ENCODE measurements at places on chromosomes 13 and 19. TPM values are rescaled to one million over a fixed set of nuclear protein-coding genes. Genes with fewer than 3 reads are reported as not detected.

IGFL2 gene
- 0.27 TPM for total RNA-seq

GRCh38 chr13:38687246-38688229 is 661 bp downstream of the FREM2 start:
- DNase-seq, result no peak

- DNase-seq, result no peak
Observed at GRCh38 chr13:66367356-66367755, 862.8 kb downstream of the PCDH9 start.

FSD1 gene
- 0.18 TPM for total RNA-seq

SMIM44 gene
- not detected for total RNA-seq

PSG3 gene
- total RNA-seq, result not detected

GRCh38 chr19:21694171-21694906 is 73.0 kb downstream of the ZNF100 start:
- peak; percentile 68 for DNase-seq

DNA sequence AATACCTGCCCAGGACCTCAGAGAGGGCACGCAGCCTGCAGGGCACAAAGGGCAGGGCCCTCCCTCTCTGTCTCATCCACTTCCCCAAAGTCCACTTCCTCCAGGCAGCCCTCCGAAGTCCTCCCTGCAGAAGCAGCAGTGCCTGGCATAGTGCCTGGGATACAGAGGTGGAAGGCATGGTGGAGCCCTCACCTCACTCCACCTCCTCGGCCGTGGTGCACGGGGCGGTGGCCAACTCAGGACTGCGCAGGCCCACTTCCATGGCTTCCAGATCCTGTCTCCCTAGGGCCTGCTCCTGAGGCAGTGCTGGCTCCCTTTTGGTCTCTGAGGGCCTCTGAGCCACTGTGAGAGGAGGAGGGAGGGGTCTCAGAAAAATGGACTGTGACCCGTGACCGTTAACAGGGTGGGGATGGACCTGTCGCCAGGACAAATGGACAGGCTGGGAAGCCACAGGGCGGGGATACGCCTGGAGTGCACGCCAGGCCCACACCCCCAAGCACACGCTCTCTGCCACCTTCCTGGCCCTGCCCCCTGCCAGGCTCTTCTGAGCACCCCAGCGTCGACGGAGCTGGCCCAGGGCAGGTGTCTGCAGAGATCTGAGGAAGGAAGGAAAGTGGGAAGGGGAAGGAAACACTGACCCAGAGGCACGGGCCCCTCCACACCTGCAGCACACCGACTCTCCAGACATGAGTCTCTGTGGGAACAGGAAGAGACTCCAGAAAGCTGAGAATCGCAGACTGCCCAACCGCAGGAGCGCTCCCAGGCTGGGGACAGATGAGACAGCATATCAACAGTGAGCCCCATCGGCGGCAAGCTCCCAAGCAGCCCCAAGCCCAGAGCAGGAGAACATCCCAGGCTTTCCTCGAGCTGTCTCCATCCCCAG is 8.4 kb downstream of the REXO1 start:
- no peak for DNase-seq

GRCh38 chr13:44309794-44310757 is 63.5 kb upstream of the SERP2 start:
- DNase-seq, result no peak

DNA sequence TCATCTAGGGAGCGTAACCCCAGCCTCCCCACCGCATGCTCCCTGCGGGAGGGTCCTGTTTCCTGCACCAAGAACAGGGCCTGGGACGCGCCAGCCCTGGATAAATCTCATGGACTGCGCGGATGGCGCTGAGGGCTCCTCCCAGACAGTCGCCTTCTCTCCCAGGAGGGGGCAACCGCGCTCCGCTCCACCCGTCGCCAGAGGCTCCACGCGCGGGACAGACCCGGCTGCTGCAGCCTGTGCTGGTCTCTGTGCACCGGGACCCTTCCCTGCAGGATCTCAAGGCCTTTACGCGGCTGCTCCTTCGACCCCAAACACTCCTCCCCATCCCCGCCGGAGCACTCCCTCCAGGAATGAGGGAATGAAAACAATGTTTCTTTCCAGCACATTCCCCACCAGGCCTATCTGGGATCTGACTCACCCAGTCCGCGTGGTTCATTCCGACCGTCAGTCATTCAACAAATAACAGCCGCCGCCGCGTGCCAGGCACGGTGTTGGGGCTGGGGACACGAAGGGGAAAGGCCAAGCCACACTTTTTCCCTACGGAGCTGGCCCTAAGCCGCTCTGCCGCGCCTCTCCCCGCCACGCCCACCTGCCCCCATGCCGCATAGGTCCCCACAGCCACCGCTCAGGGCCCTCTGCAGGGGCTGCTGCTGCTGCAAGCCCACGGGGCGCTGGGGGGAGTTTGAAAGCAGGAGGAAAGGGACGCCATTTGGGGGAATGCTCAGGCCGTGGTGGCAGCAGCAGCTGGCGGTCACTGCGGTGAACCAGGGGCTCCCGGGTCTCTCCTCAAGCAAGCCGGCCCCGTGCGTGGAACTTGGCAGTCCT is 6.0 kb downstream of the PNMA8B start:
- DNase-seq, result peak; percentile 69

DNA sequence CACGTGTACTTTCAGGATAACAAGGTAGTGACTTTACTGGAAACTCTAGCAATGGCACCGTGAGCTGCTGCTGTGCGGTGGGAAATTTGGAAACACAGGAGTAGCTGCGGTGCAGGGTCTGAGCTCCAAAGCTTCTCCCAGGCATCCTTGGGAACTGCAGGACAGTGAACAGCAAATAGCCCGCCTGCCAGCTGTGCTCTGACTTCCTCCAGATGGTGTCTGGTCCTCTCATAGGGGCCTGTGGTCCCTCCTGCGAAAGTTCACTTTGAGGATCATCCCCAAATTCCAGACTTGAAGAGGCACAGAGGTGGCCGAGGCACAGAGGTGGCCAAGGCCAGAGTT is 287.3 kb upstream of the MAB21L1 start:
- no peak for DNase-seq

DNA sequence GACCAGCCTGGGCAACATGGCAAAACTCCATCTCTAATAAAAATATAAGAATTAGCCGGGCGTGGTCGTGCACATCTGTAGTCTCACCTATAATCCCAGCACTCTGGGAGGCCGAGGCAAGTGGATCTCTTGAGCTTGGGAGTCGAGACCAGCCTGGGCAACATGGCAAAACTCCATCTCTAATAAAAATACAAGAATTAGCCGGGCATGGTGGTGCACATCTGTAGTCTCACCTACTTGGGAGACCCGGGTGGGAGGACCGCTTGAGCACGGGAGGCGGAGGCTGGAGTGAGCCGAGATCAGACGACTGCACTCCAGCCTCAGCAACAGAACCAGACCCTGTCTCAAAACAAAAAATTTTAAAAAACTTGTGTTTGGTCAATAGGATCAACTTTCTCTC is 7.7 kb downstream of the SLC25A30 start:
- no peak for DNase-seq

DNA sequence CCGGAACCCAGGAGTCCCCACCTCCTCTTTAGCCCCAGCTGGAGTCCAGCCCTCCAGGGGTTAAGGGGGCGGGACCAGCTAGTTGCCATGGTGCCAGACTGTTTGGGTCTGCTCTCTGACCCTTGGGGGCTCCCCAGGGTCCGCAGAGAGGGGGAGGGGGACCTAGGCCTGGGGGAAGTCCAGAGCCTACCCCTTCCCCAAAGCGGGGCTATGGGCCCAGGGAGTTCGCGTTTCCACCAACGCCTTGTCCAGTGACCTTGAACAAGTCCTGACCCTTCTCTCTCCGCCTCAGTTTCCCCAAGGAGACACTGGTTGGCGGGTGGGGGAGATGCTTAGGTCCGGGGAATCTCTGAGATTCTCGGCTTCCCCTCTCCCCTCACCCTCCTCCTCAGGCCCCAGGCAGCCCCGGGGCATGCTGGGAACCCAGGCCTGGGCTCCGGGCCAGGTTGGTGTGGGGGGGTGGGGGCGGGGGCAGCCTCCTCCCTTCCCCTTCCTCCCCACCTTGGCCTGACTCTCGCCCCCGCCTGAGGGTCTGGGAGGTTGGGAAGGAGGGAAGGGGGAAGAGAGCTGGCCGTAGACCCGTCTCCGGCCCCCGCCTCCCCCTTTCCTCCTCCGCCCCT is 2.6 kb upstream of the SPACA6 start:
- DNase-seq, result peak; percentile 89

DNA sequence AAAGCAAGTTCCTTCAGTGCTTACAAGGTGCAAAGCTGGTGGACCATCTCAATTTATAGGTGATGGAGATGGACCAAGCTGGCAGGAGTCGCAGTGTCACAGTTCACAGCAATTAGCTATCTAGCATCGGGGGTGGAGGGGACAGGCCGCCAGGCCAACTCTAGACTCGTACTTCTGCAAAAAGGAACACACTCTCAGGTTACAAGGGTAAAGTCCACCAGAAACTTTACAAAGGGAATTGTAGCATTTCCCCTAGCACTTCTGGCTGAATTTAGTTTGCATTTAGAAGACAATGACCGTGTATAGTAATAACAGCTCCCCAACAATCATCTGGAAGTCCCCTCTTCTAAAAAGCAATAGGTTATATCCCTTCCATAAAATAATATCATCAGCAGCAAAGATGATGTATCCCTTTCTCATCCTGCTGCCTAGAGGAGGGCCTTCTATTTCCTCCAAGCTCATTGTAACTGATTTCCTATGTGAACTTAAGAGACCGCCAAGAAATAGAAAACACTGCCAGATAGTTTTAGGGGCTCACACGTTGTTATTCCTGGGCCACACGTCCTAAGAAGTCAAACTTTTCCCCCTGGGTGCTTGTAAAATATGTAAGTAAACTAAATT is 8.5 kb upstream of the DOCK9 start:
- DNase-seq, result no peak

DNA sequence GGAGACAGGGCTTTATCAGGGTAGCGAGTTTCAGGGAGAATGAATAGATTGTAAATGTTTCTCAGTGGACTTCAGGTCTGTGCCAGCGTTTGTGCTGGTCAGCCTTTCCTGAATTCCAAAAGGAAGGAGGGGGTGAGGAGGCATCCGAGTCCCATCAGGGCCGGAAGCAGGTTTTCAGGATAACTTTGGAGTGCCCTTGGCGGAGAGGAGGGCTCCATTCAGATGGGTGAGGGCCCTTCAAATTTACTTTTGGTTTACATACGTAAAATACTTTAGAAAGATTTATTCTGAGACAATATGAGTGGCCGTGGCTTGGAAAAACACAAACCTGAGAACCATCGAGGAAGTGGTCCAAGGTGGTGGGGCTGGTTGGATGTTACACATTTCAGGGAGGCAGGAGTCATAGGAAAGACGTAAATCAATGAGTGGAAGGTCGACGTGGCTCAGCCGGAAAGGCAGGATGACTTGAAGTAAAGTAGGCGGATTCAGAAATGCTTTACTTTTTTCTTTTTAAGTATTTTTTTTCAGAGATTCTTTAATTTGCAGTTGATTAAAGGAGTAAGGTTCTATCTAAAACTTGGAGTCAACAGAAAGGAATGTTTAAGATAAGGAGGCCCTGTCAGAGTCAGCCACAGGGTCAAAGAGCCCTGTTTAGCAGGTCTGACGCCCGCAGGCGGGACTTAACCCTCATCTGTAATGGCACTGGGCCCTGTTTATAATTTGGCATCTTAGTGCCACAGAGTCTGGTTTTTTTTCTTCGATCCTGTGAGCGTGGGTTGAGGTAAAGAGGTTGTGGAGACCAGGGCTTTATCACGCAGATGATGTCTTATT is 32.8 kb downstream of the ATP11A start:
- DNase-seq, result peak; percentile 70

GRCh38 chr13:71217827-71218226 is 649.2 kb downstream of the DACH1 start:
- DNase-seq, result no peak
